ENCODE measurements at places on chromosomes 1 and 21.

- DNase-seq: no peak
Observed at GRCh38 chr1:183812686-183813569, 8.0 kb downstream of the RGL1 start.

GRCh38 chr1:116105996-116106395 lies 5.2 kb upstream of the MAB21L3 start:
- no peak for DNase-seq

DNA sequence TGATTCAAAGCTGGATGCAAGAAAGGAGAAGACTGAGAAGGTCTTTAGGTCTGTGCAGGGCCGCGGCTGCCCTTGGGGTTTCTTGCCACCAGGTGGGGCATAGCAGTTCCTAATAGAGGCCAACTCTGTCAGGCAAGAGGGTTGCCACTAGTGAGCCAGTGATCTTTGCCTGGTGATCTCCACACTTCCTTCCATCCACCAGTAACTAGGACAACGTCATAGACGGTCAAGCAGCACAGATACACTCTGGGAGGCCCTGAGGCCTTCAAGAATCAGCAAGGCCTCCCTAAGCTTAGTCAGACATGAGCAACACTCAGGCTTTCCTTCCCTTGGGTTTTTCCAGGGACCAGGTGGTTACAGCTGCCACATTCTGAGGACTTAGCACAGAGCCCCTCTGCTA lies 32.9 kb upstream of the ATP2B4 start:
- DNase-seq: peak; percentile 42

DNA sequence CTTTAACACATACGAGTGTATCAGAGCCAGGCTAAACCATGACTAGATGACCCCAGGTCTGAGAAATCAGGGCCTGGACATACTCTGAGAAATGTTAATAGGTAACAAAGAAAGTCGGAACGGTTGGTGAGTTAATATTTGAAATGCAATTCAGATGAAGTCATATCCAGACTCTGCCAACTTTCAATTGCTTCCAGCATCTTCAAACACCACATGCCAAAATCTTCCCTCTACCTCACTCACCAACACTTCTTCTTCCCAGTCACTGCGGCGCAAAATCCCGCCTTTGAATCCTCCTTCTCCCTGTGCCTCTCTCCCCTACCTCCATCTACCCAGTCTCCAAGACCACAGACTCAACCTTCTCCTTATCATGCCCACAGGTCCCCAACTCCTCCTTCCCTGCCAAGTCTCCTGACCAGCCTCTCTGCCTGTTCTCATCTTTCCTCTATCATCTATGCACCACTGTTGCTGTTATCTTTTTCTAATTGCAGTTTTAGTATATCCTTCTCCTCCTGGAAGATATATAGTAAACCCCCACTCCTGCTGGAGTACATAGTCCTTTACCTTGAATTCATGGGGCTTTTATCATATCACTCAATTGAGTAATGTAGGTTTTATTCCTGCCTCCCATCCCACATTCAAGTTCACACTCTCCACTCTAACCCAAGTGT lies 41.3 kb downstream of the ZBTB18 start:
- DNase-seq: no peak

DNA sequence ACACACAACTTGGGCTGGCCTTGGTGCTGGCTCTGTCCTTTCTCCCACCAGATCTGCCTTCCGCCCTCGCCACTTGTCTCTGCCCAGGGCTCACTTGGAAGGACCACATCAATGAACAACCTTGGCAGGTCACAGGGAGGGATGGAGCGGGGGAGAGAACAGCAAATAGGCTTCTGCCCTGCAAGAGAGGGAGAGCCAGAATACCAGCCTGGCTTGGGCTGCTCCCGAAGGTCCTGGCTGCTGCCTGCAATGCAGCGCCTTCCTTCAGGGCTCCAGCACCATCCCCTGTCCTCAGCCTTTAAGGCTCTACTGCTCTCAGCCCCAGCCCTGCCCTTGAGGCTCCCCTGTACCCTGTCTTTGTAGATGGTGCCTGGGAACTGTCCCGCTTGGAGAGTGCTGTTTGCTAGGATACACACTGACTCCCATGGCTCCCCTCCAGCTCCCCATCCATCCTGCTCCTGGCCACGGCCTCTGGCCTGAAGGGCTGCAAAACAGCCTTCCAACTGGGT lies 43.8 kb downstream of the HIVEP3 start:
- no peak for DNase-seq

DNA sequence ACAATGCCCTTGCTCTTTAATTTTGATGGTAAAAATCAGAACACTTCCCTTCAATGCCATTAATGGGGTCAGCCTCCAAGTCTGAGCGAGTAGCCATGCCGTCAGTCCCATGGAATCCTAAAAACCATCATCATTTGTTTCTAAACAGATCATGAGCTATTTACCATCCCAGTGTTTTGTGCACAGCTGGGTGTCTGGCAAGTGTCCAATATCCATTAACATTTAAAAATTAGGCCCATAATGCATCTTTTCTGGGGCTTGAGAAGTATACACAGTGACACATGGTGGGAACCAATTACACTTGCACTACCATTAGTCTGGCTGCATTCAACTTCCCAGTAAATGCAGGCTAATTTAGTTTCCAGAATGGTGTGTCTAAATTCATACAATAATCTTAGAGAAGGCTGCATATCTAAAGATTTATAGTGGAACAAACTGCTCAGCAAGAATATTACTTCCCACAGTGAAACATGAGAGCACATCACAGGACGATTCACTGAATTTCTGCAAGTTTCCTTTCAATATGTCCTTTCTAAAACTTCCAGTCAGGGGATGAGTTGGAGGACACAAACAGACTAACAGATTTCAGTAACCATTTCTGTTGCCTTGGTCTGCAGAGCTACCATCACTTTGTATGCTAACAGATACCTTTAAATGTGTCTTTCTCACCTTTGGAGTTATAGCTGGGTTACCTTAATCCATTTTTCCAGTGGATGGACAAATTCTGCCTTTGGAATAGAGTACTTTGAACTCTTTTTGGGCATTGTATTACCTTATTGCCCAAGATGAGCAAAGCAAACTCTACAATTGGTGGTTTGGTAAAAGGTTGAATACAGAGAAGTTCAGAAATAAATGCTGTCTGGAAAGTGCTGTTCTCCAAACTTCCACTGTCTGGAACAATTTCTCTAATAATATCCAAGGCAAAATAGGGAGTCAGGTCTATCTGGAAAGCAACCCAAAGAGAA lies 258.0 kb downstream of the PTBP2 start:
- no peak for DNase-seq

GRCh38 chr1:192263436-192263835 lies 53.4 kb upstream of the RGS21 start:
- no peak for DNase-seq

GRCh38 chr21:31012133-31013089 lies 25.9 kb downstream of the KRTAP19-8 start:
- DNase-seq: no peak

DNA sequence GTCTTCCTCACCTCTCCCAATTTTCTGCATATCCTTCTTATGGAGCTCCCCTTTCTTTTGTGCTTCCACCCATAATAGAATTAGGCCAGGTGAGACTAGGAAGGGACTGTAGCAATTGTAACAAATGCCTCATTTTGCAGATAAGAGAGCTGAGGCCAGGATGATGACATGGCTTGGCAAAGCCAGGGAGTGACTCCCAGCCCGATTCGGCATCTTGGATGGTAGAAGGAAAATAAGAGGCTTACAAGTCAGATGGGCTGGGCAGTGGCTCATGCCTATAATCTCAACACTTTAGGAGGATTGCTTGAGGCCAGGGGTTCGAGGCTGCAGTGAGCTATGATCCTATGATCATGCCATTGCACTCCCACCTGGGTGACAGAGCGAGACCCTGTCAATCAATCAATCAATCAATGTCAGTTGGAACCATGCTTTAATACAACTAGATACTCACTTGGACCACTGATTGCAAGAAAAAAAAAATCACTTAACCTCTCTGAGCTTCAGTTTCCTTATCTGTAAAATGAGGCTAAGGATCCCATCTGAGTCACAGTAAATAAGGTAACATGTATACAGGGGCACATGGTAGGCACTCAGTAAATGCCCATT lies 51.6 kb downstream of the PLEKHA6 start:
- no peak for DNase-seq

DNA sequence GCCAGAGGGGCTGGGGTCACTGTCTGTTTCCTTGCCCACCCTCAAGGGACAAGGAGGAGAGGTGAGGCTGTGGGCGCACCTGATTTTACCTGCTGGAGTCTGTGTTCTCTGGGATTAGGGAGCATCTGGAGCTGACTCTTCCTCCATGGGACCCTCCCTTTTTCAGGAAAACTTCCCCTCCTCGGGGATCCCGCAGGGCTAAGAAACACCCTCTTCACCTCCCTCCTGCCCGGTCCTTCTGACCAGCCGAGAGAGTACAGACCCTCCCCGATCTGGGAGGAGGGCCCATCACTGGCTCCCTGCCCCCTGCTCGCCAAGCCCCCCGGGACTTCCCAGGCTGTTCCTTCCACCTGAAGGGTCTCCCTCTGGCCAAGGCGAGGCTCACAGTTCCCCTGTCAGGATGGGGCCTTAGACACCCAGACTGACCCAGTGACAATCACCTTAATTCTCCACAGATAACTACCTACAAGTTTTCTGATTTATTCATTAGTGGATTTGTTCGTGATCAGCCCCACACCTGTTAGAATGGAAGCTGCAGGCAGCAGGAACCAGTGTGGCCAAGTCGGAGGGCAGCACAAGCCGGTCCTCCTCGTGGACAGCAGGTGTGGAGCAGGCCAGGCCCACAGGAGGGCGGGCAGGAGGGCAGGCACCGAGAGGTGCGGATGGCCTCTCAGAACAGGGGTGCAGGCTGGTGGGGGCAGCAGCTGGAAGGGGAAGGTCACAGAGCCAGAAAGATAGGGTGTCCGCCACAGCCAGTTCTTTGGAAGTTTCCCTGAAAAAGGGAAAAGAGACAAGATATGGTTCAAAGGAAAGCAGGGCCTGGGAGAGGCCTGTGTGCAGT lies 15.9 kb upstream of the SAMD11 start:
- DNase-seq: no peak

- DNase-seq: no peak
Observed at GRCh38 chr1:163824006-163824405, 502.3 kb downstream of the NUF2 start.

DNA sequence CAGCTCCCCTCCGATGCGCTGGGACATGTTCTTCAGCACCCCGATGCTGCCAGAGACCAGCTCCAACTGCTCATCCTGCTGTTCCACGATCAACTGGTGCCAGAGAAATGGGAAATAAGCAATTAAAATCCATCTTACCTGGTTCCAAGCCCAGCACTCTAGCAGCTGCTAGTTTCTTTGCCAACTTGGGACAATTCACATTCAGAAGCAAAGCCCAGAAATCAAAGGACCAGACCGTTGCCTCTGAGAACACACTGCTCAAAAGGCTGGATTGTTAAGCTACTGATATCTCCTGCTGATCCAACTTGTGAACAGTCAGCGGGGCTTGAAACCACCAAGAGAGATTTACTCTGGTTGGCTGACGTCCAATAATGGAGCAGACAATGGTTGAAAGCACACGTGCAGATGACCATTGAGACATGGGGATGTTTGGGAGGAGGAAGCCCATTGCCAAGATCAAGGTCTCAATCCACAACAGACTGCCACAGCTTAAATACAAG lies 34.4 kb downstream of the STX6 start:
- DNase-seq: no peak

GRCh38 chr21:44962403-44962966 lies 22.7 kb downstream of the SLX9 start:
- no peak for DNase-seq

DNA sequence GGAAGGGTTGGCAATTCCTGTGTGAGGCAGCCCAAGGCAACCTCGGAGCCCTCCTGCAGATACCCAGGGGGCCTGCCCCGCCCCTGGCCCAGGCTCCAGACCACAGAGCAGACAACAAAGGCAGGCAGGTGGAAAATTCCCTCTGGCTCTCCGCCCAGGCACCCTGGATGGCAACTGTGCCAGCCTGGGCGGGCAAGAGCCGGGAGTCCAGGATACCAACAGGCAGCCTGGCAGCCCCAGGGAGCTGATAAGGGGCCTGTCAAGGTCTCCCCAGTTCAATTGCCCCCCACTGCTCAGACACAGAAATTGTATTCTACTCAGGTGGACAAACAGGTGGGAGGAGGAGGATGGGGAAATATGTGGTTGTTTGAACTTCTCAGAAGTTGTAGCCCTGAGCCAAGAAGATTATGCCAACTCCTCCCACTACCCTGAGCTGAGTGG lies 15.4 kb upstream of the GPR37L1 start:
- no peak for DNase-seq

DNA sequence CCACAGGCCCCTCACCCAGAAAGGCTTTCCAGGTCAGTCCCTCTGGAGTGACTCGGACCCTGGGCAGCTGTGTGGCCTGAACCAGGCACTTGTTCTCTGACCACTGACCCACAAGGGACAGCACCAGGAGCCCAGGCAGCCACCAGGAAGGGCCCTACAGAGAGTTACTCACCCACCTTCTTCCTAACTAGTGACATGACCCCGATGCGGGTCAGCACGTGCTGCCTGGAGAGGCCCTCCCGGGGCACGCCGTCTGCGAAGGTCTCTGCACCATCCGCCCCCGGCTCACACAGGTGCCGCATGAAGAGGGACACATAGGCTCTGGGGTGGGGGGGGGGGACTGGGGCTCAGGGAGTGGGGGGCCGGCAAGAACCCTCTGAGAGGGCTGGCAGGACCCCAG lies 55.8 kb downstream of the CHD5 start:
- no peak for DNase-seq

DNA sequence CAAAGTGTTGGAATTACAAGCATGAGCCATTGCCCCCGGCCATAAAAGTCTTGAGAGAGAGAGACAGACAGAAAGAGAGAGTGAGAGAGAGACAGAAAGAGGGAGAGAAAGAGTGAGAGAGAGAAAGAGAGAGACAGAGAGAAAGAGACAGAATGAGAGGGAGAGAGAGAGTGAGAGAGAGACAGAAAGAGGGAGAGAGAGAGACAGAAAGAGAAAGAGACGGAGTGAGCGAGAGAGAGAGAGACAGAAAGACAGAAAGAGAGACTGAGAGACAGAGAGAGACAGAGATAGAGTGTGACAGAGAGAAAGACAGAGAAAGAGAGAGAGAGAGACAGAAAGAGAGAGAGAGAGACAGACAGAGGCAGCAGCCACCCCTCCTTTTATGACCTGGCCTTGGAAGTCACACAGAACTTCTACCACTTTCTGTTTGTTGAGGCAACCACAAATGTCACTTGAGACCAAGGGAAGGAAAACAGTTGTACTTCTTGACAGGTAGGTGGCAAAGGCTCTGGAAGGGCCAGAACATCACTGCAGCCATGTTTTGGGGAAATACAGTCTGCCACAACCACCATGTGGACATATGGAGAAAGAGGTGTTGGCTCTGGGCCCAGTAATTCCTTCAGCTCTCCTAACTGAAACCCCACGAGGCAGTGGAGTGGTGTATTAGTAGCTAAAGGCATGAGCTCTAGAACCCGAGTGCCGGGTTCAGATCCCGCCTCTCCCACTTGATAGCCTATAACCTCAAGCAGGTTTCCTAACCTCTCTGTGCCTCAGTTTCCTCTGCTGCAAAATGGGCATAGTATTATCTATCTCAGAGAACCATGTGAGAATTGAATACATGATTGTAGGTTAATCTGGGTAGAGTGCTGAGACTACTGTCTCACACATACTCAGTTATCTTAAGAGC lies 50.6 kb downstream of the TNFRSF8 start:
- no peak for DNase-seq
